Ascending aorta (tissue), 2 donors: ENCODE measurements at places on chromosomes 3 and 15. TPM values are rescaled to one million over a fixed set of nuclear protein-coding genes. Genes with fewer than 3 reads are reported as not detected.

GRCh38 chr3:178370387-178370786, 165.8 kb upstream of the KCNMB2 start:
- no peak for DNase-seq

DNA sequence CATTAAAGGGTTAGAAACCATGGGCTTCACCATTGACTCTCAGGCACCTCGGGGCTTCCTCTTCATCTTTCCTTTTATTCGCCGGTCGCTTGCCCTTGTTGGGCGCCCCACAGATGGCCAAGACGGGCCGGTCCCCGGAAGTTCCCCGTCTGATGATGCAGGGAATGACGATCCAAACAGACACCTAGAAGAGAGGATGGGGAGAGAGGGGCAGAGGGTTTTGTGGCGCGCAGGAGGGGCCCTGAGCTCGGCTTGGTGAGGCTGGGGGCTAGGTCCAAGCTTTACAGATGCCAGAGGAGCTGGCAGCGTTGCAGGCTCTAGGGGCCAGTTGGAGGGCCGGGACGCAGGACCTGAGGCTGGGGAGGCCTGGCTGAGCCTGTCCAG, 532 bp upstream of the ESYT3 start:
- DNase-seq, result no peak

- DNase-seq, result no peak
Observed at GRCh38 chr3:148269816-148270215, 427.9 kb upstream of the AGTR1 start.

DNA sequence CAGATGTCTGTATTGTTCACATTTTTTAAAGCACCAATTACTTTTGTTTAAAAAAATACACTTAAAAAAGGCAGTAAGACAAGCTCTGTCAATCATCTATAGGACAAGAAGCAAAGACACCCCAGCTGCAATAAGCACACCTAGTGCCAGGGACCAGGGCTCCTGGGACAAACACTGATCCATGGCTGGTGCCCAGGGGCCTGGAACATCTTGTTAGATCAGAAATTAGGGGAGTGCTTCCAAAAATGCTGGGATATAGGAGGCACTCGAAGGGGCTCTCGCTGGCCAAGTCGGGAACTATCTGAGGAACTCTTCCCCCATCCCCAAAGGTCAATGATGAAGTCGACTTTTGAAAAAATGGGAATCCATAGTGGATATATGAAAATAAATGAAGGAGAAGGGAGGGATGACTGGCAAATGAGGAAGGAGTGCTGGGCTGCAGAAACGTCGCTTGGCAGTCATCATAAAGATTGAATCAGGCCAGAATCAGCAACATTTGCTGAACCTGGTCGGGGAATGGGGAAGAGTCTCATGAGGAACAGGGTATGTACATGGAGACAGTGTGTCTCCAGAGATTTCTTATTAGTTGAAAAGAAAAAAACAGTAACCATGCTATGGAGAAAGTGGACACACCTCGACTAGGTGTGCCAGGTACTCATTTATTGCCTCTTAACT, 28.5 kb downstream of the TSPAN3 start:
- DNase-seq, result no peak

- no peak for DNase-seq
Observed at GRCh38 chr3:14652-15051, 181.9 kb upstream of the CHL1 start.

- no peak for DNase-seq
Observed at GRCh38 chr3:135565546-135565945, 400.0 kb upstream of the PPP2R3A start.

DNA sequence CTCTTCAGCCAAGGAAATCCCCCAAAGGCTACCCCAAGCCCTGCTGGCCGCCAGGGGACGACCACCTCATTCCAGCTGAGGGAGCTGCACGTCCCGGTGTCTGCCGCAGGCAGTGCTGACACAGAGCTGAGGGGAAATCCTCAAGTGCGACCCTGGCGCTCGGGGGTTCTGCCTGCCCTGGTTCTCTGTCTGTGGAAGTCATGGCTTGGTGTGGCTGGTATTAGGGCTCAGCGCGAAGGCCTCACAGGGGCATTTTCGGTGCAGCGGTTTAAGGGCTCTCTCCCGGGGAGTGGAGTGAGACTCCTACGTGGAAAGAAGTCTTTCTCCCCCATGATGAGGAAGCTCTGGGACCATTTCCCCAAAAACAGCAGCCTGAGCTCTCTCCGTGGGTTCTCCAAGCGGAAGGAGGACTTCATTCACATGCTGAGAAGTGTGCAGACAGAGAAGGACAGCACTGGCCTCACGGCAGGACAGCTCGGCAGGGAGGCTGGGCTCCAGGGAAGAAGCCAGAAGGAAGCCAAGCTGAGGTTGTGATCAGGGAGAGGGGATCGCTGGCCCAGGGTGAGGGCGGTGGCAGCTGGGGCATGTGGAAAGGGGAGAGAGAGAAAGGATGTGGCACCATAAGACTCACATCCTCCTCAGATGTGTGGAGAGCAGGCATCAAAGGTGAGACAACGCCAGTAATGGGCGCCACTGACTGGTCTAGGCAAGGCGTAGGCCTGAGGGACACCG, 48.6 kb downstream of the KLF15 start:
- peak; percentile 33 for DNase-seq

PLOD2 gene
- 41.3 TPM for total RNA-seq

RPP14 gene
- 32.5 TPM for total RNA-seq

DAZL gene
- total RNA-seq, result not detected

DNA sequence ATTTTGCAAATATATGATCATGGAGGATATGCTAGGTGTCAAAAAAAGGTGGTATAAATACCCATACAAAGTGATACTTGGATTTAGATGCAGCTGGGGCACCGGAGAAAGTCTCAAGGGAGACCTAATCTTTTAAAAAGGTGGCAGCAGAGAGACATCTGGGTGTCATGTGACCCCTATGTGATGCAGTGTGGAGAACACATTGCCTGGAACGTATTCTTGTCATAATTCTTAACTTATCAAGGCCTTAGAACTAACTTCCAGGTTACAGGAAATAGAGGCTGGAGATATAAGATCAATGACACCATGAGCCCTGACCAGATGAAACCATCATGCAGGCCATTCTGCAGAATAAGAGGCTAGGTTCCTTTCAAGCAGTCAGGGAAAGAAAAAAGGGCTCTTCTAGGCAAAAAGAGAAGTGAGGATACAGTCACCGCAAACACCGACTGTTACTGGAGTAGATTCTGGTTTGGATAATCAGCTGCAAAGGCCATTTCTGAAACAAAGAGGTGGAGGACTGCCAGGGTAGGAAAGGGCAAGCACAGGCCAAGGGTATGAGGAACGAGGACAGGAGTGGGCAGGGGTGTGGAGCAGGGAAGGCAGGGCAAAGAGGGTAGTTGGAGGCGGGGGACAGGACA, 100.6 kb downstream of the OXNAD1 start:
- DNase-seq, result no peak

- DNase-seq, result no peak
Observed at GRCh38 chr3:128551451-128551850, 58.5 kb upstream of the GATA2 start.

- no peak for DNase-seq
Observed at GRCh38 chr15:47415539-47415971, 301.8 kb upstream of the SEMA6D start.

GRCh38 chr3:145483992-145484391, 677.0 kb downstream of the PLOD2 start:
- no peak for DNase-seq

DNA sequence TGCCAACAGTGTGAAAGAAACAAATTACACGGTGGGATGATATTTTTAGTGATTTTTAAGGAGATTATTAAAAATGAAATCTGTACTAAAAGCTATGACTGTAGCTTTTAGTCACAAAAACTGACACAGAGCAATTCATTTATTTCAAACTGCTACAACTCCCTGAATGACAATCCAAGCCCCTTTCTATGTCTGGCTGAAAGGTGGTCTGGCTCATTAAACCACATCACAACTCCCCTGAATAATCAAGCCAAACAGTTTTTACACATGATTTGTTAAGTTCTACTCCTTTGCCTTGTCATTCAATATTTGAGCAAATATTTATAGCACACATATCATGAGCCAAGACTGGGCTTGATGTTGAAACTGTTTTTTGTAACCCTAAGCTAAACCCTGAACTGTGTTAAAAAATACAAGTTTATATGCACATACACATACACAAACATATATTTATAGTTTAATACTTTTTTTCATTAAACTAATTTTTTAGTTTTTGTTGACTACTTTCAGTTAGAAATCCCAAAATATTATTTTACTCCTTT, 125.5 kb downstream of the RBMS3 start:
- DNase-seq, result no peak

- DNase-seq, result no peak
Observed at GRCh38 chr3:90062631-90063200, 955.3 kb downstream of the EPHA3 start.

LMAN1L gene
- not detected for total RNA-seq

GP5 gene
- 0.11 TPM for total RNA-seq

DNA sequence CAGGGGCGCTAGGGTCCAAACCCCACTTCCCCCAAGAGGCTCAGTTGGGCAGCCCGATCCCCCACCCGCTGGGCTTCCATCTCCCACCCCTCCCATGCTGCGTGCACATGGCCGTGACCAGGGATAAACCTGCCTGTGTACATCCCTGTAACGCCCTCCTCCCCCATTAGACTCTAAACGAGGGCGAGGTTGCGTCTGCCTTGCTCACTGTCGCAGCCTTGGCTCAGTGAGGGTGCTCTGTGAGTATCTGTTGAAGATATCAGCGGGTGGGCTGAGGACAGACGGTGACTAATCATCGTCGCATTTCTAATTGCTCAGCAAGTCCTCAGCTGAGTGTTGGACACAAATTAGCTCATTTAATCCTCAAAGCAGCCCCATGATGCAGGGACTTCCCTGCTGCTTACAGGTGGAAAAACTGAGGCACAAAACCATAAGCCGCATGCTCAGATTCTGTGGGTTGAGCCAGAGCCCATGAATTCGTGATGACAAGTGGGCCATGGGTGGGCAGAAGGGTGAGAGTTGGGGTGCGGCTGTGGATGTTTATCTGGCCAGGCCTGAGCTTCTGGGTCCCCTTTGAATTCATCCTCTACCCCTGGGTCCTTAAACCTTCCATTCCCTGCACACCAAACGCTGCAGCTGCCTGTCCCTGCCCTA, 26.0 kb downstream of the FBLN2 start:
- DNase-seq, result no peak

NPAP1 gene
- total RNA-seq, result not detected

SI gene
- not detected for total RNA-seq

EXD1 gene
- total RNA-seq, result not detected

CRABP1 gene
- not detected for total RNA-seq

CIDEC gene
- total RNA-seq, result 29.9 TPM

DNA sequence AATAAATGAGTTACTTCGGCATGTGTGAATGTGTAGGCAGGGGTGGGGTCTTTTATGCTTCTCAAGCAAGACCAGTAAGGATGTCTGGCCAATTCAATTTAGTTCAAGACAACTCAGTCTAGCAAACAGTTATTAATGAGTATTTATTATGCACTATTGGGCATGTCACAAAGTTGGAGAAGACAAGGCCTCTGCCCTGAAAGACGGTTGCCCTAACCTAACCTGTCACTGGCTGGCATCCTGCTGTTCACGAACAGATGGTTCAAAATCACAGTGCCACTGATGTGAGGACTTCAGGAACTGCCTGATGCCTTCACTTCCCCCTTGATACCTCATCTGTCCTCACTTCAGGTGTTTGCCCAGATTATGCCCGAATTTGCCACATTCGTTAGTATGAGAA, 217.8 kb downstream of the SOX2 start:
- no peak for DNase-seq

CACNA2D3 gene
- not detected for total RNA-seq

GRCh38 chr3:12984023-12984823, 89.0 kb downstream of the IQSEC1 start:
- DNase-seq, result no peak

GRCh38 chr3:158539414-158540014, 31.5 kb upstream of the MLF1 start:
- no peak for DNase-seq
